ENCODE measurements at places on chromosomes 4 and X.

DNA sequence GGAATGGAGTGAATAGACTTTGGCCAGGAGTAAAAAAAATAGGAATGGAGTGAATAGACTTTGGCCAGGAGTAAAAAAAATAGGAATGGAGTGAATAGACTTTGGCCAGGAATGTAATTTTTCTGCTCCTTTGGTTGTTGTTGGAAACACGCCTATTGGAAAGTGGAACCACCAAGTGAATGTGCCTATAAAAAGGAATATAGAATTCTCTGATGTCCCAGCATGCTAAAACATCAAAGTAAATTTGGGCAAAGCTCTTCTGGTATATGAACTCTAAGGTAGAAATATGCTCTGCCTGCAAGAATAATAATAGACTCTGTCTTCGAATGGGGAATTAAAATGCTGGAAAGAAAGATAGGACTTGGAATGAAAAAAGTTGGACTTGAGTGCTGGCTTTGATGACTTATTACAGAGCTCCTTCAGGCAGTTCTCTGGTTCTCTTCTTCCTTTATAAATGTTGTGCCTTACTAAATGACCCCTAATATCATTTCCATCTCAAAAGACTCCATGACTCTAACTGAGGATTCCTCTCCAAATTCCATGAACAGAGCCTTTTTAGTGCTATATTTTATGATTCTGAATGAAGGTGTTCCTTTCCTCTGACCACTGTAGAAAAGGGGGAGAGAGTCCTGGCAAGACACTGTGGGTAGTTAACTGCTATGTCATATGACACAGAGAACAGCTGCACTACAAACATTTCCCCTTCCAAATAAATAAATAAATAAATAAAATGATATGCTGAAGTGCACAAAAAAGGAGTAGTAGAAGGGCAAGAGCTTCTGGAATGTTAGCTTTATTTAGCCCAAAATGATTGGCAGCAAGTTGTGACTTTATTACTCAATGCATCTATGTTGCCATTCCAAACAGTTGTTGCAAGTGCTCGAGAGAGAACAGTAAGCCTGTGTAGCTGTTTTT, 13.5 kb upstream of the GBA3 start:
- no peak for DNase-seq

DNA sequence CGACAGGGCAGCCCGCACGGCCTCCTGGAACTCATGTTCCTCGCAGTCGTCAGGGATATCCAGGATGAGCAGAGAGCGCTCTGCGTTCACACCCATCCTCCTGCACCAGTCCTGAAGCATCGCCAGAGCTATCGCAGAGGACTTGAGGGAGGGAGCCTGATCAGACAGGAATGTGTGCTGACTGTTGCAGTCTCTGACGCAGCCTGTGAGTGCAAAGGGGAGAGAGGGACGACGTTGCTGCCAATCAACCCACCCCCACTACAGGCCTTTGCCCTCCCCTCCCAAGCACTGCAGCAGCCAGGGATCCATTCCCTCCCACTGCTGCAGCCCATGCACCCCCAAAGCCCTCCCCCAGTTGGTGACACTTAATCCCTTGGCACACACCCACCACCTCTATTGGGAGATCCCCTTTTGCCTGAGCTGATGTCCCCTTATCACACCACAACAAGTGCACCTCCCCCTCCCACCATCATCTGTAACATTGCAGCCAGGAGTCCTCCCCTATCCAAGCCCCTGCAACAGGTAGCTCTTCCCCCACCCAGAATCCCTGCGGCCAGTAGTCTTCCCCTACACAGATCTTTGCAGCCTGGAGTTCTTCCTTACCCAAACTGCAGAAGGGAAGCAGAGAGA, 897 bp downstream of the PNMA6F start:
- DNase-seq, result no peak

DNA sequence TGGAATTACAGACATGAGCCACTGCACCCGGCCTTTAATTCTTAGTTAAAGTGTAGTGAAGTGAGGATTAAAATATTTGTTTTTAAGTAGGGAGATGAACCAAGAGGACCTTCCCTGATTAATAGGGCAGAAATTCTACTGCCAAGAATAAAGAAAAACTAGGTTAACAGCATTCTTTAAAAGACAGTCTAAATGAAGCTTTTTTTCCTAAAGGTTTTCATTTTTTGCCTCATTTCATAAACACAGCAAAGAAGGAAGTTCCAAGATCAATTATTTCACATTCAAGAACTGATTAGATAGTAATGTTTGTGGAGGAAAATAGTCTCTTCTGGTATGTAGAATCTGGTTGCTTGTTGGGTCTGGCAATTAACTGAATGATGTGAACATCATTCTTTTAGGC, 112.1 kb upstream of the ARSJ start:
- DNase-seq, result no peak

DNA sequence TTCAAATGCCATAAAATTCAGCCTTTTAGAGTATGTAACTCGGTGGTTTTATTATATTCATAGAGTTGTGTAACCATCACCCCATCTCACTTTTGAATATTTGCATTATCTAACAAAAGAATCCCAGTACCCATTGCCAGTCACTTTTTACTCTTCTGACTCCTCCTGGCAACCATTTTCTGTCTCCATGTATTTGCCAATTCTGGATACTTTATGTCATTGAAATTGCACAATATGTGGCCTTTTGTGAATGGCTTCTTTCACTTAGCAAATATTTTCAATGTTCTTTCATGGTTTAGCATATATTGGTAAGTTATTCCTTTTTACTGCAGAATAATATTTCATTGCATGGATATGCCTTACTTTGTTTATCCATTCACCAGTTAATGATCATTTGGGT, 79.9 kb downstream of the SLIT2 start:
- no peak for DNase-seq

- no peak for DNase-seq
These were observed 31.3 kb upstream of the FAT1 start for GRCh38 chr4:186754976-186755375.

Measured in T-helper 9 cell (primary cell).